ENCODE measurements at places on chromosomes 12 and 14.
A peak's percentile ranks its signal among the peaks of the same experiment; 100 is the strongest.

DNA sequence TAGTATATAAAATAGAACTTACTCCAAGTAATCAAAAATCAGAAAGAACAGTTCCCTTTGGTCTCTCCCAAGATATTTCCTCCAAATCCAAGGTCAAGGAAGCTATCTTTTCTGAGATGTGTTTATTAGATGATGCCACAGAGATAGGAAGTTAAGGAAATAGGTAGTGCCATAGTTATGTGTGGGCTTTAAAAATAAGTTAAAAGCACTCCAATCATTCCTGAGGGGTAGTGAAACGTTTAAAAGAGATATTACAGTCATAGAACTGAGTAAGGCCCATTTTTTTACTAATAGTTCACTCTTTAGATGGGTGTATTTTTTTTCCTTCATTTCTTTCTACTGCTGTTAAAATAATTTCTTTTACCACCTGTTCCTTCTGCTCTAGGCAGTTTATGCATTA is 1630.9 kb upstream of the SEL1L start:
- no peak for DNase-seq

GRCh38 chr14:32728976-32729375 is 209.7 kb upstream of the NPAS3 start:
- DNase-seq, result no peak

- DNase-seq, result no peak
Measured at GRCh38 chr12:54330442-54330841, 5.5 kb downstream of the COPZ1 start.

GRCh38 chr12:4091016-4091743 is 182.4 kb upstream of the CCND2 start:
- DNase-seq, result no peak

DNA sequence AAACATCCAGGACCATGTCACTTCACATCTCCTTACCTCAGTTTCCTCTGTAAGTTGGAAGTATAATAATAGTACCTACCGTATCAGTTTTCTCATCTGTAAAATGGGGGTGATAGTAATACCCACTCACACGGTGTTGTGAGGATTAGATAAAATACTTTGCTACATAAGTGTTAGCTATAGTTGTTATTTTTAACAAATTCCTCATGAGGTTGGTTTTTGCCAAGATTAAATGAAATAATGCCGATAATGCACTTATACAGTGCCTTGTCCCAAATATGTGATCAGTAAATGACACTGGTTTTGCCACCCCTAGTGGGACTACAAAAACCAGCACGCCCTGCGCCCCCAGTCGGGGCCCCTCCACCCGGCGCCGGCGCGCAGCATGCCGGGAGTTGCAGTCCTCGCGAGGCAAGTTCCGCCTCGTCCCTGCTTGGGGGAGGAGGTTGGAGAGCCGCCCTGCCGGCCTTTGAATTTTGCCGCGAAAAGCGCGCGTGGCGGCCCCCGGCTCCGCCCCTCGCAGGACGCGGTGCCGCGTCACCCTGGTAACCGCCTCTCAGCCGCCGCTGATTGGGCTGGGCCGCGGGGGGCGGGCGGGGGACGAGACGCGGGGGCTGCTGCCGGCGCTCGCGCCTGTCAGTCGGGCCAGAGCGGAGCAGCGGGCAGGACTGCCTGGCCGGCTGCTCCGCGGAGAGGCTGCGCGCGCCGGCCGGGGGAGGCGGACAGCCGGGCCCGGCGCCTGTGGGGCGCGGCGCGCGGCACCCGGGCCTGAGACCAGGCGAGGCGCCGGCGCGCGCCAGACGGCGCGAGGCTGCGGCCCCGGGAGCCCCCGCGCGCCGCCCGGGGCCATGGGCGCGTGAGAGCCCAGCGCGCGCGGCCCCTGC is at the start of gene FAM222A:
TSS of gene FAM222A (plus strand) at position 639 of the 884 bp plus-strand sequence. CDS start 30,322 bp downstream, outside the sequence.
- peak; percentile 95 for DNase-seq

DNA sequence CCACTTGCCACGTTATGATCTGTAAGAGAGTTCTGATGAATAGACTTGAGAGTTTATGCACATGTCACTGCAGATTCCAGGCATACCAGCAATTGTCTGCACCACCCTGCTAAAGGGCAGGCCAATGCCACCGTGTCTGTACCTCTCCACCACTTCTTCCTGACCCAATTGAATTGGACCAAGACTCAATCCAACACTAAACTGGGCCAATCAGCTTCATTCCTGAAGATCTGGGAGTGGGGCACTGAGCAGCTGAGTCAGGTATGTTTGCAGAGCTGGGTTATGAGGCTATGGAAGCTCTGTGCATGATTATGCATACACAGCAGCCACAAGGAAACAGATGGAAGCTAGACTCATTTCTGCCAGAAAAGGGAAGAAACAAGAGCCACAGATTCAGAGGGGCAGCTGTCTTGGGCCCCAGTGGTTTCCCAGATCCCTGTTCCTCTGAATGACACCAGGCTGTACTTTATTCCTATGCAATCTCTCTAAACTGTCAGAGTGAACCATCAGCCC is 28.0 kb downstream of the DAO start:
- no peak for DNase-seq

DNA sequence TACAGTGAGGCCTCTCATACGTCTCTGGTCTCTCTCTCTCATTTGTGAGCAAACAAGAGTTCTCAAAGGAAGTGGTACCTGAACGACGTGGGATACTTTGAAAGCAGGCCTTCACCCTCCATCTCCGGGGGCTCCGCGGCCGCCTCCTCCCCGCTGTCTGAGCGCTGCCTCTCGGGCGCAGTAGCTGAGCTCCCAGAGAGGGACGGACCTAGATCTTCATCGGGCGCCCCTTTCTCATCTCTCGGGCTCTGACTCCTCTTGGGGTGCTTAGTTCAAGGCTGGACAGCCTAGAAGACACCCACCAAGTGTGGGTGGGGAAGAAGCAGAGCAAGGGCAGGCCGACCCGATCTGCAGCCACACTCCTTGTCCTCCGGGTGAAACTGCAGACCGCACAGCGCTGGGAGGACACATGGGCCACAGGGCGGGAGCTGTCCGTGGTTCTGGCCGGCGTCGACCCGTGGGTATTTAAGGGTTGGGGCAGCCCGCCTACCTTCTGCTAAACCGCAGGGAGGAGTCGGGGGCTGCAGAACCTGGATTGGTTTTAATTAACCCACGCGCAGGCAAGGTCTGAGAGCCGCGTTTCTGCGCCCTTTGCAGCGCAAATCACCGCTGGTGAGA is 92.7 kb downstream of the PAH start:
- no peak for DNase-seq

DNA sequence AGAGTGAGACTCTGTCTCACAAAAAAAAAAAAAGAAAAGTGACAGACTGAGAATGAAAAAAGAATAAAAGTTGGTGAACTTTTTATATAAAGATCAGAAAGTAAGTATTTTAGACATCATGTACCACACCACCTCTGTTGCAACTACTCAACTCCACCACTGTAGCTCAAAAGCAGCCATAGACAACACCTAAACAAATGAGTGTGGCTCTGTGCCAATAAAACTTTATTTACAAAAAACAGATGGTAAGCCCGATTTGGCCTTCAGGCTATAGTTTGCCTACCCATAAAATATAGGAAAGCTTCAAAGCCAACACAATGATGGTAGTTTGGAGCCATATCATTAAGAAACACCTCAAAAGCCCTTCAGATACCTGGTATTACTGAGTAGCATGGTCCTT is 154.5 kb upstream of the FOXN3 start:
- no peak for DNase-seq

- no peak for DNase-seq
Measured at GRCh38 chr12:67690656-67691055, 42.1 kb downstream of the DYRK2 start.

DNA sequence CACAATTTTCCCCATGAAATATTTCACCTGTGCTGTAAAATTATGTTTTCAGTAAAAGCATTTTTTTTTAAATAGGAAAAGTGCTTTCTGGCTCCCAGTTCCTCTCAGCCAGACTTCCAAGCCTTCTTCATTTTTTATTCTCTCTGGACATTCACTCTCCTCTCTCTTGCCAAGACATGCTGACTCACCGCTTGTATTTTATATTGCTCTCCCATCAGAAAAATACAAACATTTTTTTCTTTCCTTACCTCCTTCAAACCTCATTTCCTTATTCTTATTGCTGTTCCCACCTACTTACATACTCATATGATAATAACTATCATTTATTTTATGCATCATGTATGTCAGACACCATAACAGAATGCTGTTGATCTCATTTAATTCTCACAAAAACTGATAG is 37.7 kb upstream of the ZNF641 start:
- no peak for DNase-seq

DNA sequence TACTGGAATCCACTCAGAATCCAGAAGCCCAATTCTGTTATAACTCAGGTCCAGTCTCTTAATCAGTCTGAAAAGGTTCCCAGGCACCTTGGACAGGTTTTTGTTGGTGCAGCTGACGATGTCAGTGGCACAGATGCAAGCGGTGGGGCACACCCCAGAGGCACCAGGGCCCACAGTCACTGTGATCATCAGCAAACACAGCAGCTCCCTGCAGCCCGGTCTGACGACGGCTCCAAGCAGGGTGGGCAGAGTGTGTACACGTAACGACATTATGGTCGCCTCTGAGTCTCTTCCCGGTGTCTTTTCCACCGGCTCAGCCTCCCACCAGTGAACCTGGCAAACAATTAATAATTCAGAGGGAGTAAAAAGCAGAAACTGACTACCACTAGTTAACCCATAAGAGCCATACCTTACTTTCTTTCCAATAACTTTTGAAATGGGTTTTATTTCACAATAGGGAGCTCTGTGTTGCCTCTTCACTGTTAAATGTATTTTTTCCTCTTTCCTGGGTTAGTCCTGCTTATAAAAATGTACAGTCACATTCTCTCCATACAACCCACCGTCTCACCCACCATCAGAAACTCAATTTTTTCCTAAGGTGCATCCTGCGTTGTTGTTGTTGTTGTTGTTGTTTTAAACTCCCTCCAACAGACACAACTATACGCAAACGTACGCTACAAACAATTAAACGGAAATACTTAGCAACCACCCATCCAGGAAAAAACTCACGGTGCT is 521 bp upstream of the PCED1B start:
- no peak for DNase-seq

- DNase-seq, result no peak
Measured at GRCh38 chr14:36553656-36554260, 28.7 kb downstream of the NKX2-8 start.

DNA sequence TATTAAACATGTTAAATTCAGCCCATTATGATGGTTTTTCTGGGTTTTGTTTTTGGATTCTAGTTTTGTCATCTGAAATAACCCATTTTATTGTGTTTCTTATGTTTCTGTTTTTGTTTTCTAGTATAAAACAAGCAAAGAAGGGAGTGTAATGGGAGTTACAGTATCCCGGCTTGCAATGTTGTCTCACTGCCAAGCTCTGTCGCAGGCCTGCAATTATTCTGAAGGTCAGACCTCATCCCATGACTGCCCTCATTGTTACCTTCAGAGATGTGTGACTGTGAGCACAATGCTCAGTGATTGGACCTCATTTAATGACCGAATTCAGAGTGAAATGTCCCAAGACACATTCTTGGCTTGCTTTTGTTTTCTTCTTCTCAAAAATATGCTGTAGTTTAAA is 73.0 kb upstream of the ATF1 start:
- no peak for DNase-seq

- DNase-seq, result no peak
Measured at GRCh38 chr12:63945777-63946176, 101.3 kb downstream of the SRGAP1 start.

GRCh38 chr14:54424479-54424901 is 16.7 kb downstream of the CNIH1 start:
- no peak for DNase-seq

DNA sequence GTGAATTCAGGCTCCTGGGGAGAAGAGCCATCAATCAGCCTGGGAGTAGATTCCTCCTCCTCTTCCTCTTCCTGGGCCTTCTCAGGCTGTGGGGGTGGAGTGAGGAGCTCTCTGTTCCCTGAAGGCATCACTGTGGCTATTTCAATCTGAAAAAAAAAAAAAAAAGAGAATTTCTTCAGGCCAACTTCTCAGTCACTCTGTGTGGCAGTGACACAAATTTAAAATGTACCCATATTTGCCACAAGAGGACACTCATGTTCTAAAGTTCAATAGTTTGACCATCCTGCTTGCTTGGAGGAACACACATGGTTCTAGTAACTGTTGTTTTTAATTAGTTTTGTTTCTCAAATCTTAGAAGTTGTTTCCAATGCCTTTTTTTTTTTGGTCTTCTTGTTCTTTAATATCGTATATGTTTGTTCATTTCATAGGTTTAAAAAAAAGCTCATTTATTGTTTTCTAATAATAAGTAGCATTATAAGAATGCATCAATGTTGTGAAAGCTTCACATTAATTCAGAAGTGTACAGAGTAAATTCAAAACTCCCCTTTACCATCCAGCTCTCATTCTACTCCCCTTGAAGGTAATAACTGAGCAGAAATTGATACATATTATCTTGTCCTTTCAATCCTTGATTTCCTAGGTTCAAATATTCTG is 23.3 kb upstream of the CCER1 start:
- no peak for DNase-seq

- DNase-seq, result no peak
Measured at GRCh38 chr12:114799574-114800487, 115.9 kb upstream of the TBX3 start.

GRCh38 chr14:104856869-104857860 is 7.9 kb upstream of the CEP170B start:
- no peak for DNase-seq

GRCh38 chr12:88985011-88985410 is 367.3 kb downstream of the DUSP6 start:
- DNase-seq, result no peak

GRCh38 chr14:22024137-22024536 is 350.5 kb upstream of the OR4E1 start:
- DNase-seq, result no peak

GRCh38 chr14:94904636-94905035 is 134.7 kb upstream of the GSC start:
- DNase-seq, result no peak

GRCh38 chr14:99820702-99821331 is 27.6 kb downstream of the EML1 start:
- DNase-seq, result no peak

DNA sequence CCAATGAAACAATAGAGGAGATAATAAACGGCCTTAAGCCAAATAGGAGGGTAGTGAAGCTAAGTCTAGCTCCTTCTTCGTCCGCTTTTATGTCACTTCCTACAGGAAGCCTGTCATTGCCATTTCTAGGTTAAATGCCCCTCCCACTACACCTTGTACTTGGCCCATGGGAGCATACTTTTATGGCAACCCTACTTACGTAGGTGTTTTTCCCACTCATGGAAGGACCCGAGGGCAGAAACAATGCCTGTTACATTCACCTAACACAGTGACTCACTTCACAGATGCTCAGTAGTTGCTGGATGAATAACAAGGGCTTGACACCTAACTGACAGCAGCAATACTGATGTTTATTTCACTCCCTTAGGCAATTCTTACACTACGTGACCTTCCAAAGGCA is 44.5 kb downstream of the ALKBH1 start:
- DNase-seq, result no peak

- DNase-seq, result no peak
Measured at GRCh38 chr14:103910984-103911383, 17.3 kb upstream of the TDRD9 start.

DNA sequence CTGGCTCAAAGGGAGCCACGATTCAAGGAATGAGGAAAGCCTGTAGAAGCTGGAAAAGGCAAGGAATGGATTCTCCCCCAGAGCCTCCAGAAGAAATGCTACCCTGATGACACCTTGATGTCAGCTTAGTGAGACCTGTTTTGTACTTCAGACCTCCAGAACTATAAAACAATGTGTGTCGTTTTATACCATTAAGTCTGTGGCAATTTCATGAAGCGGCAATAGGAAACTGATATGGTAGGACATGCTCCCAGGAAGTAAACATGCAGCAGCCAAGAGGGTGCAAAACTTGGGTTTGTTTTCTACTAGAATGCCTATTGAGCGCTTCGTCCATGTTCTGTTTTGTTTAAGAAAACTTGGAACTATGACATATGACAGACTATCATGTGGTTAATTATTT is 2.5 kb upstream of the APOBEC1 start:
- DNase-seq, result no peak

GRCh38 chr12:110965574-110965973 is 45.2 kb upstream of the MYL2 start:
- DNase-seq, result no peak
